ENCODE measurements at places on chromosomes 5 and 9.

DNA sequence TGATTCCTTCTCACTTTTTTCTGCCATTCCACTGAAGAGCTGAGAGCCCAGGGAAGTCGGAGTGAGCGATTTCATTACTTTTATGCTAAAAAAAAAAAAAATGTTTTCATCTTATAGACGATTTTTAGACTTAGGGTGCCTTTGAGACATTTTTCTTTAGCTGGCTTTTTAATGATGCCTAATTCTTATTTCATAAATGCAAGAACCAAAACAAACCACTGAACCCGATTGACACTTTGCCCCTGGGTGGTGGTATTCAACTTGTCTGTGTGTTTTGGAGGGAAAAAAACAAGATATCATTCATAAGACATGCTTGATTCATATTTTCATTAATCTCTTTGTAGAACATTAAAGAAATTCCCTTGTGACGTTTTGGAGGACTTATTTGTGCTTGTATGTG, 2.4 kb downstream of the TLE4 start:
- DNase-seq, result no peak

GRCh38 chr9:65458992-65459391, 174.0 kb upstream of the FOXD4L5 start:
- no peak for DNase-seq

- DNase-seq, result peak; percentile 53
These were observed 898 bp downstream of the STC2 start for GRCh38 chr5:173327084-173327947.

DNA sequence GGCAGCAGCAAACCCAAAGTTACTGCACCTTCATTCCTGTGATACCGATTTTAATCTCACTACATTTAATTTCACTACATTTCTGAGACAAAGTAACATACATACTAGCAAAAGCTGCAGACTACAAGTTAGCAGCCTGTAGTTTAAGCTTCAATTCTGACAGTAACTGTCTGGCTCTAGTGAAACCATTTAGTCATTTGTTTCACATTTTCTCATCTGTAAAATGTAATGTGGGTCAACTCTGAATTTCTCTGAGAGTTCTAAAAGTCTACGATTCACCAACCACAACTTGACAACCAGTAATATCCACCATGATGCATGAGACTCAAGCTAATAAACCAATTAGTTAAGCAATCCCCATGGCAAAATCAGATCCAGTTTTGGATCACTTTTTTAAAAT, 408.9 kb downstream of the PDE4D start:
- no peak for DNase-seq

DNA sequence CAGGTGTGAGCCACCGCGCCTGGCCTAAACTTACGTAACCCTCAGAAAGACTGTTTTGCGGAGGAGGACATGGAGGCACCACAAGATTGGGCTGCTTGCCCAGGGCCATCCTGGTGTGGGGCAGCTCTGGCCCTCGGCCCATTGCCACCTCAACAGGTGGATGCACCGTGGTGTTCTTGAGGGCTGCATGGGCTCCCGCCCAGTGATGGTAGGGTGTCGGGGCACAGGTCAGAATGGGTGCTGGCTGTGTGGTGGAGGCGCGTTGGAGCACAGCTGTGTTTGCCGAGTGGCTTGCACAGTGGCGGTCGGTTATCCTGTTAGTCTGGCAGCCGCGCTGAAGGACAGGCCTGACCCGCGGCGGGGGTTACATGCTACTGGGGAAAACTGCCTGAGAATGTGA, 196.9 kb downstream of the CACNA1B start:
- no peak for DNase-seq

DNA sequence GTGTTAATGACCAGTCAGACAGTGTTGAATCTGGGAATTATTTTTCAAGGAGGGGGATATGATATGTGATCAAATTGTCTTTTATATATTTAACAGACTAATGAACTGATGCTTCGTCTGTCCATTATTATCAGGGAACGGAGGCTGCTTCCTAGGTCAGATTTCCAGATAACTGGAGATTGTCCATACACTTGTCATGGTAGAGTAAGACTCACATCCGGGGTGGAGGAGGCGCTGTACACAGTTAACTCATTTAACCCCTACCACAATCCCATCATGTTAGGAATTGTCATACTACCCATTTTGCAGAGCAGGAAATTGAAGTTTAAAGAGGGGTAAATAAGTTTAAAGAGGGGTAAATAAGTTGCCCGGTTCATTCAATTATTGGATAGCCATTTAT, 55.9 kb downstream of the ARHGAP26 start:
- no peak for DNase-seq

GRCh38 chr9:124869466-124869985, 7.6 kb downstream of the ARPC5L start:
- no peak for DNase-seq

- peak; percentile 60 for DNase-seq
These were observed 166.4 kb upstream of the PIK3R1 start for GRCh38 chr5:68049053-68049713.

DNA sequence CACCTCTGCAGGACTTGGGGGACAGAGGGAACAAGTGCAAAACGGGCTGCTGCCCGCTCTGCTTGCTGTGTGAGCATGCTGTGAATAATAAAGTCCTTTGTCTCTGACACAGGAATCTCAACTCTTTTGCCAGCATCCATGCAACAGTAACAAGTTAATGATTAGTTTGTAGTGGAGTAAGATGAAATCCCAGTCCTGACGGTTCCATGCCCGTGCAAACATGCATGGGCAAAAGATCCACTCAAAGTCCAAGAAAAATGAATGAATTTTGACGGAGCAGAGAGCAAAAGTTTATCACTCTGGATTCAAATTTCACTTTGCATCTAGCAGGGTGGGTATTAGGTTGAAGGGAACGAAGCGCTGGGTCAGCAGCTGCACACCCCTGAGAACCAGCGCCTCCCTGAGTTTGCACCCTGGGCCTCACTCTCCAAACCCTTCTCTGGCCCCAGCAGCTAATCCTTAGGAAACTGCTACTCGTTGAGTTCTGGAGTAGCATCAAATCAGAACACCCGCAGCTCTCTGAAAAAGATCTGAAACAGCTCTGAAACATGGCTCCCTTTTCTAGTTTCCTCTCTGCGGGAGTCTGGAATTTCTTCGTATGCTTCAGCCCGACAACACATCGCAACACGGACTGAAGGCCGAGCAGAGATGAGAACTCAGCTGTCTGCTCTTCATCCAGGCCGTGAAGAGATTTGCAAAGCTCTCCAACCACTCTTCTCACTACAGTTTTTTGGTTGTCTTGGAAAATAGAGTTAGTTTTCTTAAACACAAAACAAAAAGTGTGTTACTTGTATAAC, 45.6 kb upstream of the RUFY1 start:
- DNase-seq, result no peak

- peak; percentile 45 for DNase-seq
These were observed 8.9 kb upstream of the PALM2AKAP2 start for GRCh38 chr9:109771087-109771486.

DNA sequence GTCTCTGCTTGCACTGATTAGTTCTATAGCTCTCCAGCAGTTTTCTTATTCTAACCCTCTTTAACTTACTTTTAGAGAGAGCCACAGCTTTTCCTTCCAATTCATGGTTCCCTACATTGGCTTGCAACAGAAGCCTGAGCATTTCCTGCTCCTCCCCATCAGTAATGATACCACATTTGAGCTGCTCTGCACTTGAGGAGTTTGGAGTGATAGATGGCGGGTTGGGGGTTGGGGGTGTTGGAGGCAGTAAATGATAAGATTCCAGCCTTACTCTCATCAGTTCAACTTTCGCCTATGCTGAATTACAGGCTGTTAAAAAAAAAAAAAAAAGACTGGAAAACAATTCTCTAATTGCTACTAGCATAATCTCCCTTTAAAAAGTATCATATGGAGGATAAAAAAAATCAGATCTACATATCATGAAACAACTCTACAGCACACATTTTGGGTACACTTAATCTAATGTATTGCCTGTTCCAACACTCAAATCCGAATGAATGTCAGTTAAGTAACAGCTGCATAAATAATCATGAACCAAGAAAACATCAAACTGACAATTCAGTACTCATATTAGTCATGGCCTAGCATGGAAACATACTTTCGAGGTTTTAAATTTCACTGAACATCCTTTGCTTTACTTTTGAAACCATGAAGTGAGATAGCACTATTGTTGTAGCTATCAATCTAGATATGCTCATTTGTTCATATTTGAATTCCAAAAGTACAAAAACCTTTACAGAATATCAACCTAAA, 224.7 kb downstream of the NFIB start:
- DNase-seq, result no peak

GRCh38 chr5:139577689-139578290, 16.7 kb downstream of the UBE2D2 start:
- no peak for DNase-seq

DNA sequence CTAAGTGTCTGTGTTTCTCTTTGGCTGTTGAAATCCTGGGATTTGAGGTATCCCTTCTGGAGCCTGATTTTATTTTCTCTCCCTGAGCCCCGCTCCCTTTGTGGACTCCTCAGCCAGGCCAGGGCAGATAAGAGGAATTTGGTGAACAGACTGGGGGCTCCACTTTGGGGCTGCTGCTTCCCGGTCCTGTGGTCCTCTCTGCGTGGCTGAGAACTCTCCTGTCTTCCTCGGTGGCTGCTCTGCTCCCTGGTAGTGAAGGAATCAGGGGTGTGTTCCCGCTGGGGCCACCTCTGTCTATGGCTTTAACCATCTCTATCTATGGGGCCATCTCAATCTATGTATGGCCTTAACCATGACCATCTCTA, 71.7 kb upstream of the SH3PXD2B start:
- DNase-seq, result no peak

DNA sequence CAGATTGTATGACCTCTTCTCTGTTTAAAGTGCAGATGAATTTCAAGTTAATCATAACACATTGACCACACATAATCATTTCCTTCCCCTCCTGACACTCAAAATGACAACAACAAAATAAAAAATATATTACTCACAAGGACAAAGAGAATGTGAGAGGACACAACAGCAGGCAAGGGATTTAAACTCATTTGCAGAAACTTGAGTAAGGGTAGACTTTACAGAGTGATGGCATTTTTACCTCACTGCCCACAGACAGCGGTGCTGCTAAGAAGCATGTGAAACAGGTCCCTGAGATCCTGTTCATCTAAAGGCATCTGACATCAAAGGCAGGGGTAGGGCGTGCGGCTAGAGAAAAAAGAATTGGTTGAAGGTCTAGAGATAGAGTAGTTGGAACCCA, 99.0 kb downstream of the TRIM36 start:
- no peak for DNase-seq

DNA sequence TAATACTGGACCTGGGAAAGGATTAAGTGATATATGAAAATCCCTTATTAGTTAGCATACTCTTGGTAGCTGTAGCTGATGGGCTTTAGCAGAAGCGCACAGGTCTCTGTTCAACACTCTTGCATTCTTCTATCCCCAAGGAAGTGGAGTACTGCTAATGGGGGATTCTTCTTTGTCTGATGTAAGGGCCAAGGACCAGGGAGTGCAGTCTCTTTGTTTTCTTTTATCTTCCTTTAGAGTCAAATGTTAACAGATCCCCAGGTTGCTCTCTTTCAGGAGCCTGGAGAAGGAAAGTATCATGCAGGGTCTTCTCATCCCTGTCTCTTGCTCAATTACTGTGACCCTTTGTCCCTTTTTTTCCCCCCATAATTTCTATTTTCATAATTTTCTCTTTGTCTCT, 1146.9 kb upstream of the DMAC1 start:
- DNase-seq, result no peak

DNA sequence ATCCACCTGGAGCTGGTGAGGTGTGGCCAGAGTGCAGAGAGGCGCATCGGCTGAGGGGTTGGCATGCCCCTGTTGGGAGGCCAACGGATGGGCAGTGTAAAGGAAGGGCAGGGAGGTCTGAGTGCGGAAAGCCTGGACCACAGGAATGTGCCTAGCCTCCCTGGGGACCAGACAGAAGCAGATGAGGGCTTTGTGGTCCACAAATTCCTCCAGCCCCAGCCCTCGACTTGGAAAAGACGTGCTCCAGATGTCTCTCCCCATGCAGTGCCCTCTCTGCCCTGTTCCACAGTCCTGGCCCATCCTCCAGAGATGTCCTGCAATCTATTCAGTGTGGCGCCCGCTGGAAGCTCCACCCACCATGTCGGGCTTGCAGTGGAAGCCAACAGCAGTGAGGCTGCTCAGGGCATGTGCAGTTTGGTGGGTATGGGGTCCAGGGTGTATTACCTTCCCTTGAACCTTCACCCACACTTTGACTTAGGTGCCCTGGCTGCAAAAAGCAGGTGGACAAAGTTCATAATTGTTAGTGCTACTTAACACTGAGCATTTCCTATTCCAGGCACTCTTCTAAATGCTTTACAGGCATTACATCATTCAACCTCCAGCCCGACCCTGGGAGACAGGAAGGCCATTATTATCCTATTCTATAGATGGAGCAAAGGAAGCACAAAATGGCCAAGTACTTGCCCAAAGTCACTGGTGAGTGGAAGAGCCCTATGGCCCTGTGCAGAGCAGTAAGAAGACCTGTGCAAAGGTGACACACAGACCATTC, 120.2 kb upstream of the SLC25A48 start:
- no peak for DNase-seq

DNA sequence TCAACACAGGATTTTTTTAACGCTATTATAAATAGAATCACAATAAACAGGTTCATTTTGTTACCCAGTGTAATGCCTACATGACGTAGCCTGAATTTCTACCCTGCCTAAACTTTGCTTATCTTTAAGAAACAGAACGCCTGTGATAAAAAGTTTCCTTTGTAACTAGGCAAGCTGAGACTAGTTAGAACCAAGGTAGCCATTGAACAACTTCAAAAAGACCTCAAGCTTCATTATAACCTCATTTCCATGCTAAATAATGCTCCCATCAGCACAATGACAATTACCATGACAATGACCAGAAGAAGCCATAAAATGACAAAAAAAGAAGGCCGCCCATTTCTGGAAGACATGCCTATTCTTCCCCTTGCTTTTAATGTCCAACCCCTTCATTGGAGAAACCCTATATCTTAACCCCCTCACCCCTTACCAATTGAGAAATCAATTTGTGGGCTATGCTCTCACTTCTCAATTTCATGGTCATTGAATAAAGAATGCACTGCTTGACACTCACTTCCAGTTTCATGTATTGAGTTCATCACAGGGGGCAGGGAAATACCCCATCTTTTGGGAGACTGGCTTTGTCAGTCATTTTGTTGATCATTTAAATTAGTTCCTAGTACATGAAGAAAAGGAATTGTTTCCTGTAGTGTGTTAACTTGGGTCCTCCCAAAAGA, 276.8 kb downstream of the MCTP1 start:
- DNase-seq, result no peak

All from astrocyte of the spinal cord (primary cell).